ENCODE measurements at places on chromosomes 5 and 9.

GRCh38 chr5:98425640-98426039 is 347.8 kb upstream of the RGMB start:
- no peak for DNase-seq

DNA sequence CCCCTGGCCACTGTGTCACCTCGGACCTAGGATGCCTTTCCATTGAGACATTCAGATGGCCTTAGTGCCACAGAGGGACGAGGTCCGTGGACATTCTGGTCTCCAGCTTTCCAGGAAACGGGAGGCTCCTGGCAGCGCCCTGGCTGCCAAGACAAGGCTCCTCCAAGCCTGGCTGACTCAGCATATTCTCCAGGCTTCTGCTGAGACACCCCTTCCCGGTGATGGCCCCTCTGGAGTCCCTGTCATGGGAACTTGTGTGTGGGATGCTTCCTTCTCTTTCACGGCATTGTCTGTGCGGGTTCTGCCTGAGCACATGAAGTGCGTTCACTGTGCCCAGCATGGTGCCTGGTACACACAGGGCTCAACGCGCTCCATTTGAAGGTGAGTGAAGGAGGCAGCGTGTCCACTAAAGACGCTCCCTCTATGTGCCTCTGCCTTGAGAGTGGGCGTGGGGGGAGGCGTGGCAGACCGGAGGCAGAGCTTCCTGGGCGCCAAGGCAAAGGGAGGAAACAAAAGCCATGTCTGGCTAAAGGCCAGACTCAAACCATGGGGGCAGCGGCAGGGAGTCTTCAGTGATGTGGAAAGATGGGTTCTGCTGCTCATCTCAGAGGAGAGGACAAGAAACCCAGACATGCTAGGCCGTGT is 46.4 kb upstream of the PRRC2B start:
- DNase-seq: no peak

- no peak for DNase-seq
These were observed 45.9 kb downstream of the CERT1 start for GRCh38 chr5:75465480-75465879.

DNA sequence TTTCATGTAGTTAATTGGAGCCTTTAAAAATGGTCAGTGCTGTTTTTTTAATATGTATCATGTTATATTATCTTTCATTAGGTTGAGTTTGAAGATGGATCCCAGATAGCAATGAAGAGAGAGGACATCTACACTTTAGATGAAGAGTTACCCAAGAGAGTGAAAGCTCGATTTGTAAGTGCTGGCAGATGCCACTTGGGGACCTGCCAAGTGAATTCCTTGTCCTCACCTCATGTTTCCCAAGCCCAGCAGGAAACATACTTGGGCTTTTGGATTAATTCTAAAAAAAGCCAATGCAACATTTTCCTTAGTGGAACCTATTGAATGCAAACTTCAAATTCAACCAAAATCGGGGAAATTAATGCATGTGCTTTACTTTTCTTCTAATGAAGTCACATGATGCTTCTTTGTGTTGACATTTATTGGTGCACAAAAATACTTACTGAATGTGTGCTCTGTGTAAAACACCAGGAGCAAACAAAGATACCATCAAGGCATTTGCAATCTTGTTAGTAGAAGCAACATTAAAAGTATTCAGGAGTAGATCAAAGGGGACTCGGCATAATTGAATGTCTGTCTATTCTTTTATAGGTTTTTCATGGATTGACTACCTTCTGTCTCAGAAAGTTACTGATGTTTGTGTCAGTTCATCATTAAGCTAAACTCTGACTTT is 412.1 kb downstream of the KDM4C start:
- no peak for DNase-seq
